ENCODE measurements at places on chromosomes 12 and 14.

DNA sequence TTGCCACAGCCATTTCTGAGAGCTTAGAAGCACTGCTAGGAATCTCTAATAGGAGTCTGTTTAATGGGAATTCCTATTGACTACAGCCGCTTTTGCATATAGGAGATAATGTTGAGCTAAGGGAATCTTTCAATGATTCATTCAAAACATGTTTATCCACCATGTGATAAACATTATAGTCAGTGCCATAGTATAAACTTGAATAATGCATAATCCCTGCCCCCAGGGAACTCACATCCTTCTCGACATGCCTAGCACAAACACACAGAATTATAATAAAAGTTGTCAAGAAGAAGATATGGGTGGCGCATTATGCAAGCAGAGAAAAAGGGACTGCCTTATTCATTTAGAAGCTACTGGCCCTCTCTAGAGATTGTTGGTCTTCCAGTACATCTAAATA lies 248.0 kb downstream of the DAD1 start:
- no peak for DNase-seq

GRCh38 chr12:5912437-5913334 lies 32.4 kb downstream of the ANO2 start:
- DNase-seq = no peak

- DNase-seq = no peak
Observed at GRCh38 chr12:111687255-111687654, 1.4 kb downstream of the ACAD10 start.

DNA sequence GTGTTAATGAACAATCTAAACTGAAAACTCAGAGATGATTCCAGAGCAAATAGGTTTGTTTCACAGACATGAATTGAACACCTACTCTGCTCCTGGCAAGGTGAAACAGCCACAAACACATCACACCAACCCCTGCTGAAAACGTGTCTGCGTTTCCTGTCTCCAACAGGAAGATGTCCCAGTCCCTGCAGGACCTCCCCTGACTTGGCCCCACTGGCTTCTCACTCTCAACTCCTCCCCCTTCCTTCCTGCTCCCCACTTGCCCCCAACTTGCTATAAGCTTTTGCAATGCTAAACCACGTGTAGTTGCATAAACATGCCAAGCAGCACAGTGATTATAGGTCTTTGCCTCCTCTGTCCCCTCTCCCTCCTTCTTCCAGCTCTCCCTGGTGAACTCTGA lies 567.6 kb downstream of the BCL11B start:
- DNase-seq = no peak

DNA sequence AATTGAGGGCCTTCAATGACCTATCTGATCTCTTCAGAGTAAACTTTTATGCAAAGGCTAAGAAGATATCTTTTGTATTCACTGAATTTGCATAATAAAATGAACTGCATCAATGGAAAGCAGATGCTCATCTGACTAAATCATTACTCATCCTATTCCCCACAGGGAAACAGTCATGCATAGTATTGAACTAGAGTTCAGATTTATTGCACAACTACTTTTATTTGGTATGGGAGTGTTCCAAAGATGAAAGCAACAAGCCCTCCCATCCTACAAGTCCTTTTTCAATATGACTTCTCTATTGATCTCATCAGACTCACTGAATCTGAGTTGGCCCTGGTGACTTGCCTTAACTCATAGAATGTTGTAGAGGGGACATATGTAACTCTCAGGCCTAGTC lies 159.8 kb downstream of the KITLG start:
- DNase-seq = no peak

DNA sequence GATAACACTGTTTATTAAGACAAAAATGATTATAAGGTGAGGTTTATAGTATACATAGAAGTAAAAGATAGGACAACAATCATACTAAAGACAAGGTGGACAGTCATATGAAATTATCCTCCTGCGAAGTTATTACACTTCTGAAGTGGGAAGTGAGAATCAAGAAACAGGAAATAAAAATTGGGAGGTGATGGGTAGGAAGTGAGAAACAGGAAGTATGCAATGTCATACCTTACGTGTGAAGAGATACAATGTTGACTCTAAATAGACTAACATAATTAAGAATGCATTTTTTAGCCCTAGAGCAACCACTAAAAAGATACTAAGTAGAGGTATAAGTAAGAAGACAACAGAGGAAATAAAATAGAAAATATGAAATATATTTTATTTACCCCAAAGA lies 43.7 kb downstream of the GRIN2B start:
- no peak for DNase-seq

DNA sequence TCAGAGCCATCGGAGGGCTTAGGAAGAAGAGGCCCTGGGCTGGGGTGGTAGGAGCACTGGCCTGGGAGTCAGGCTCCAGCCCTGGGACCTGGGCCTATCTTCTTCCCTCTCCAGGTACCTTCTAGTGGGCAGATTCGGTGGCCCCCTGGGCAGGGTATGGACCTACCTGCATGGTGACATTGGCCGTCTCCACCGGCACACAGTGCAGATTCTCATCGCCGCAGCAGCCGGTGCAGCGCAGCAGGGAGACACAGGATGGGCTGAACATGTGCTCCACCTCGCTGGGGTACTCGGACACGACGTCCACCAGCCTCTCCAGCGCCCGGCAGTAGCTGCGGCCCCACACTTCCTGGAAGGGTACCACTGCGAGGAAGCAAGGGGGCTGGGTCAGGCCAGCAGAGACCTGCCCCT lies 6.2 kb downstream of the PGF start:
- no peak for DNase-seq

- no peak for DNase-seq
Observed at GRCh38 chr12:115227137-115227615, 543.2 kb upstream of the TBX3 start.

DNA sequence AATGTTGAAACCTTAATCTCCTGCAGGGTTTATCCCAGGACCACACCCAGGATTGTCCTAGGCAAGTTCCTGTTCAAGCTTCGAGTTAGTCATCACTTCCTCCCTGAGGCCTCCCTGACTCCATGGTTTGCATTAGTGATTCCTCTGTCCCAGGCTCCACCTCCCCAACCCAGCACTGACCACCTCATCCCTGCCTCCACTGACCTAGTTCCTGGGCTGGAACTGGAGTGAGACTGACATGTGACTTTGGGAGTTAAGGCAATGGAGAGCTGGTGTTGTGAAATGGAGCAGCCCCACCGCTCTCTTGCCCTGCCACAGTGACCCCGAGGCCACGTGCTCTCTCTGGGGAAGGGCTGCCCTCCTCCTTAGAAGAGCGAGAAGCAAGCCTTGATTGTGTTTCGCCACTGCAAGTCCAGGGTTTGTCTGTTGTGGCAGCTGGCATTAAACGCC lies 15.8 kb upstream of the DTX1 start:
- no peak for DNase-seq

- DNase-seq = no peak
Observed at GRCh38 chr12:81181691-81182090, 103.8 kb downstream of the ACSS3 start.

DNA sequence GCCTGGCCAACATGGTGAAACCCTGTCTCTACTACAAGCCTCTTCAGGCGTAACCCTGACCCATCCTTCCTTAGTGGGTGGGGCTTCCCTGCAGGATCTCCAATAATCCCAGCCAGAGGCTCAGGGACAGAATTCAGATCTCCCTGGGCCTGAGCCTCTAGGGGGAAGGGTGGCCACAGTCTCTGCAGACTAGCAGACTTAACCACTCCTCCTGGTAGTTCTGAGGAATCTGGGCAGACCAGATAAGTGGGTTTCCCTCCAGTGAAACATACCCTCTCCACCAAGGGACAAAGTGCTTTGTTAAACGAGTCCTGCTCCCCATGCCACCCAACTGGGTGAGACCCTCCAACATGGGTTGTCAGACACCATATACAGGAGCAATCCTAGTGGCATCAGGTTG lies 36.6 kb upstream of the TRIM9 start:
- DNase-seq = no peak

DNA sequence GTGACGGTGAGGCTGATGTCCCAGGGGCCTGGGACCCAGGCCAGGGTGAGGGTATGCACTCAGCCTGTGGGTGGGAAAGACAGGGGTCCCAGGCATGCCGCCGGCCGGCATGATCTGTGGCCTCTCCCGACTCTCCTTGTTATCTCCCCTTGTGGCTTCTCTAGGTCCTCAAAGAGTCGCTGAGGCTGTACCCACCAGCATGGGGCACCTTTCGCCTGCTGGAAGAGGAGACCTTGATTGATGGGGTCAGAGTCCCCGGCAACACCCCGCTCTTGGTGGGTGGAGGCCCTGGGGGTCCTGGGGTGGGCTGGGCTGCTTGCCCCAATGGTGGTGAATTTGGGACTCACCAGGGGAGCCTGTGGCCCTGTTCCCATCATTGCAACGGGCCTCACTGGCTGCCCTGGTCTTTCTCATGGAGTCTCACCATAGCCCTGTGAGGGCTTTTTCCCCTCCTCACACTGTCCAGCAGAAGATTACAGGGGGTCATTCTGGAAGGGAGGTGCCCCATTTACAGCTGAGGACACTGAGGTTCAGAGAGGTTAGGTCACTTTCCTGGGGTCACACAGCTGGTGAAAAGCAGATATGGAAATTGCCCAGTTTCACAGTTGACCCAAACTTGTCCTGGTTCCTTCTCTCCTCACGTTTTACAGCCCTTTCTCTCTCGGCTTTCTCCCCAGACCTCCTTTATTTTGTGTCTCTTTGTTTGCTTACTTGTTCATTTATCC lies 37.9 kb downstream of the CYP46A1 start:
- no peak for DNase-seq

GRCh38 chr12:122308811-122309210 lies 42.5 kb upstream of the VPS33A start:
- no peak for DNase-seq

GRCh38 chr12:6430124-6430989 lies 14.4 kb upstream of the CD27 start:
- DNase-seq = no peak

Measured in stimulated activated CD4-positive, alpha-beta T cell treated with anti-CD3 and anti-CD28 coated beads, Interleukin-15, amount 100 ng/mL, for 1 hour (primary cell).